ENCODE measurements at places on chromosomes 4 and X. TPM values are rescaled to one million over a fixed set of nuclear protein-coding genes. Genes with fewer than 3 reads are reported as not detected.

CT83 gene
- not detected for total RNA-seq

BCORL1 gene
- 12.6 TPM for total RNA-seq

TECRL gene
- not detected for total RNA-seq

NXF3 gene
- total RNA-seq, result not detected

TLR10 gene
- not detected for total RNA-seq

SERPINA7 gene
- total RNA-seq, result not detected

PAGE1 gene
- total RNA-seq, result not detected

All from activated CD8-positive, alpha-beta memory T cell treated with anti-CD3 and anti-CD28 coated beads for 36 hours (primary cell).